Renal cortex interstitium (tissue), 15 donors: ENCODE measurements at places on chromosomes 2 and 18.

DNA sequence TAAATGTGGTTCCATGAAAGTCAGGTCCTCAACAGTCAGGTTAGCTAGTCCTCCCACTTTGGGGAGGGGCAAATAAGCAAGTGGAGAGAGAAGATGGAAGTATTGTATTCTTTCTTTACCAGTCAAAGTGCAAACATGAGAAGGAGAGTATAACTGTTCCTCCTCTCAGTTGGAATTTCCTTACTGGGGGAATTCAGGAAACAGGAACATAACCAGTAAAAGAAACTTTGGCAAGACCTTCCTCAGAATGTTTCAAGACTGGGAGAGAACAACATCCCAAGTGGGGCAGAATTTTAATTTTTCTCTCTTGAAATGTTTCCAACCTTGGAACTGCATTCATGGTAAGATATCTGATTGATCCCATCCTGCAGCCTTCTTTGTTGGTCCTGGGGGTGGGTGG lies 552.4 kb upstream of the TNP1 start:
- no peak for DNase-seq

- no peak for DNase-seq
Measured at GRCh38 chr18:80188643-80189530, 58.4 kb downstream of the PARD6G start.

DNA sequence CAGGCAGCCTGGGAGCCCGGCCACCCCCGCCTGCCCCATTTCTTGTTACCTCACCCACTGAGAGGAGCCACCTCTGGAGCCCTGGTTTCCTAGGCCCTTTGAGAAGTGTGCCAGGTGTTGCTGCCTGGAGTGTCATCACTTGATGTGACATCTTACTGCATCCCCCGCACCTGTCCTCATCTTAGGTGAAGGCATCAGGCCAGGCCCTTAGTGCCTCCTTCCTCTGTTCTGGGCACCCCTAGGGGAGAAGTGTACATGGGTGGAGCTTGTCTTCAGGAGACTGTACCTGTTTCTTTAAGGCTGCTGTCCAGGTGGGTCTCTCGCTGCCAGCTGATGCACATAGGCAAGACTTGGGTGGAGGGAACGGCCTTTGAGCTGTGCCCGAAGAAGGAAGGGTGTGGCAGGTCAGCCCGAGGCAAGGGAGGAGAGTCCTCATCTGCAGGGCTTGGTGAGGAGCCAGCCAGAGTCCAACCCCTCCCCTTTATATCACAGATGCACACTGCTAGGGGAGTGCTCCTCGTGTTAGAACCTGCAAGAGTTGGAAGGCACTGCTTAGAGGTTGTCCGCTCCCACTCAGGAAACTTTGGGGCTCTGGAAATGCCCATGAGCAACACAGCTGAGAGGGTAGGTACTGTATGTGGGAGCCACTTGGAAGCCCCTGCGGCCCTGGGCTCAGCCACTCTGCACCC lies 45.9 kb downstream of the NCK2 start:
- no peak for DNase-seq

DNA sequence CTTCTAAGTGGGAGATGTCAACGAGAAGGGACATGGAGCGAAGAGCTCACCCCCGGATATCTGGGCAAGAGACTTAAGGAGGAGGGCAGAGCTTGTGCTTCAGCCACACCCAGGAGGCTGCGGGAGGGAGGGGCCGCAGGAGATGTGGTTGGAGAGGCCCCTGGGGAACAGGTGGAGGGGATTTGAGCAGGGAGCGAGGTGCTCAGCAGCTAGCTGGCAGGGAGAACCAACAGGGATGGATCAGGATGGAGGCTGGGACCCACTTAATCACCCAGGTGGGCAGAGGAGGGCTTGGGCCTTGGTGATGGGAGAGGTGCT lies 78.3 kb downstream of the MBP start:
- DNase-seq = no peak

DNA sequence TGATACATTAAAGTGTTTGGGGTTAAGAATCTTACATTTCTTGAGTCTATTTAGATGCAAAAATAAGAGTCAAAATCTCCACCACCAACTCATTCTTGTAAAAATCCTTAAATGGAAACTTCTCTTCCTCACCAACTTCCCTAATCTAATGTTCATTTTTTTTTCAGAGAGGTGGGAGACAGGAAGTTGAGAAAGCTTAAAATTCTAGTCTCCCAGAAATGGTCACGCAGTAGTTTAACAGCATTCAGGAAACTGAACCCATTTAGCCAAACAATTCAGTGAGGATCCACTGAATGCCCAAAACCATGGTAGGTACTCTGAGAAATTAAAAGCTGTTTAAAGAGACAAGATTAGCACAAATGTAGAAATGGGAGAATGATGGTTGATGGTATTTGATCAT lies 69.0 kb downstream of the TXNL1 start:
- DNase-seq = no peak

DNA sequence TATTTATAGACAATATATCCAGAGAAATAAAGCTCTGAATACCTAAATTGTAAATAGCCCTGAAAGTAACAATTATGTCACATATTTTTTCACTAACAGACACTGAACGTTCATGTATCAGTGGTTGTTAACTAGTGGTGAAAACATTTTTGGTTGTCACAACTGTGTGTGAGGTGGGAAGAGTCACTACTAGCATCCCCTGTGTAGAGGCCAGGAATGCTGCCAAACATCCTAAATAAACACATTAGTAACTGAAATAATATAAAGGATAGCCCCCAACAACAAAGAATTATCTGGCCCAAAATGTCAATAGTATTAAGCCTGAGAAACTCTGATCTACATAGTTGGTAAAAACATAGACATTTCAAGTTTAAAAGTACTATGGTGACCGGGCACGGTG lies 64.5 kb downstream of the ROCK1 start:
- DNase-seq = no peak

DNA sequence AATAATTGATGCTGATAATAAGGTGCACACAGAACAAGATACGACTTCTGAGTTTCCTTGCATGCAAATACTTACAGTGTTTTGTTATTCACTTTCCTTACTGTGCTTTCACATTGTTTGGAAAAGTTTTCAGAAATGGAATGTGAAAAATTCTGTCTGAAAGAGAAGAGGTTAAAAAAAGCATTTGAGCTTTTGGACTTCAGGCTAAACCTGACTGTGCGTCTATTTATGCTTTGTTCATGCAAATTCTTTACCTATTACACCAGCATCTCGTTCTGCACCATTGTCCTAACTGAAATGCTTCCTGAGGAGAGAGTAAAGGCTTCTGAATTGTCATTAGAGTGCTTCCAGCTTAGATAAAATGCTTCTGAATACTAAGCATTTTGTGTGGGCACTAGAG lies 61.4 kb downstream of the LHCGR start:
- no peak for DNase-seq

- no peak for DNase-seq
Measured at GRCh38 chr2:153222231-153223165, 256.1 kb downstream of the RPRM start.

- DNase-seq = no peak
Measured at GRCh38 chr2:32949260-32949659, 2.5 kb downstream of the LTBP1 start.
